Heart left ventricle (tissue), 16 donors: ENCODE measurements at places on chromosomes 12 and 14. TPM values are rescaled to one million over a fixed set of nuclear protein-coding genes. Genes with fewer than 3 reads are reported as not detected.

FAM177A1 gene
- 129 TPM for total RNA-seq

DNA sequence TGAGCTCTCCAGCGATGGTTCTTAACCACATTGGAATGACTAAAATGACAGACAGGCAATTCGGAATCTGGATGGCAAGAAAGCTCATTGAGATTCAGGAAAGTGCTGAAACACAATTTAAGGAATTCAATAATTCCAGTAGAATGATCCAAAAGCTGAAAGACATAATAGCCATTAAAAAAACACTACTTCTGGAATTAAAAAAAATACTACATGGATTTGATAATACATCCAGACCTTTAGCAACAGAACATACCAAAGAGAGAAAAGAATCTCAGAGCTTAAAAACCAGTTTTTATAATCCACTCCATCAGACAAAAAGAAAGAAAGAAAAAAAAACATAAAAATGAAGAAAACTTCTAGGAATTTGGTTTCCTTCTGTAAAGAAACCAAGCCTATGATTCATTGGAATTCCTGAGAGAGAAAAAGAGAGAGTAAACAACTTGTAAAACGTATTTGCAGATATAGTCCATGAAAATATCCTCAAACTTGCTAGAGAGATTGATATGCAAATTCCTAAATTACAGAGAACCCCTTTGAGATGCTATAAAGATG, 52.8 kb downstream of the SLCO1B1 start:
- no peak overlapping the region for H3K4me3 ChIP-seq
- H3K27ac ChIP-seq = no peak overlapping the region
- H3K4me1 ChIP-seq = no peaks in the 10 kb centered on the region

- DNase-seq = no peak
- H3K4me1 ChIP-seq = no peaks in the 10 kb centered on the region
- no peaks in the 10 kb centered on the region for H3K36me3 ChIP-seq
- H3K27ac ChIP-seq = no peak overlapping the region
- H3K4me3 ChIP-seq = no peak overlapping the region
Measured at GRCh38 chr14:104665657-104666522, 23.5 kb upstream of the INF2 start.

MPHOSPH9 gene
- total RNA-seq = 32.3 TPM

SIRT4 gene
- 5.1 TPM for total RNA-seq

KIF26A gene
- total RNA-seq = 8.2 TPM

DNA sequence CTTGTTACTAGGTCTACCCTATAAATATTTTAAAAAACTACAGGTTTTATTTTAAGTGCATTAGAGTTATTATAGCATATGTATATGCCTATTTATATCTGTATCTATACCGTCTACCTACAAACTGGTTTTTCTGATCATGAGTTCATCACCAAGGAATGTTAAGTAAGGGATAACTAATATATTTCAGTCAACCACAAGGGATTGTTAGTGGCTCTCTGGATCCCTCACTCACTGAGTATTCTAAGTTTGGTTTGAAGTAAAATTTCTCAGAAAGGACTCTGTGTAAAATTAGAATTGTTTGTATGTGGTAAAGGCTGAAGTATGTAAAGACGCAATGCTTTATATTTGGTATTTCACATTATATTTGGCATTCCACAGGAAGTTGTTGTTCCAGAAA, 4.8 kb downstream of the EPYC start:
- peaks cover 4% of the 10 kb centered on the region for H3K4me1 ChIP-seq
- no peak for DNase-seq
- H3K27ac ChIP-seq = no peak overlapping the region
- H3K4me3 ChIP-seq = no peak overlapping the region
- H3K36me3 ChIP-seq = no peaks in the 10 kb centered on the region
- H3K27me3 ChIP-seq = no peaks in the 10 kb centered on the region

GRCh38 chr12:44227616-44228015, 391.7 kb downstream of the TMEM117 start:
- DNase-seq = no peak
- H3K4me3 ChIP-seq = no peak overlapping the region
- no peak overlapping the region for H3K27ac ChIP-seq
- H3K36me3 ChIP-seq = no peaks in the 10 kb centered on the region
- peaks cover 35% of the 10 kb centered on the region for H3K4me1 ChIP-seq

DNA sequence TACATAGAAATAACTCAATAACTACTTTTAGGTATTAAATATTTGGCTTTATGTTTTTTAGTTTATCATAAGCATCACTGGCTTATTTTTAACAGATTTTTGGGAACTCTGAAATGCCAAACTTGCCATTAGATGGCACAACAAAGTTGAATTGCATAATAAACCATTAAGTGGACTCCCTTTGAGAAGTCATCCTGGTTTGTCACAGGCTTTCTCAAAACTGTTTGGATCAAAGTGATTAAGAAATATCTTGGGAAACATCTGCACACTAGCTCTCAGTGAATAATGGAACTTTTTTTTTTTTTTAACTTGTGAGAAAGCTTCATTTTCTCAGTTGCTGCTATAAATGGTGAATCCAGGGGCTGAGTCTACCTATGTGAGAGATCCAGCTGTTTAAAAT, 4.3 kb downstream of the SLC16A7 start:
- H3K36me3 ChIP-seq = no peaks in the 10 kb centered on the region
- H3K27ac ChIP-seq = peak overlapping the region; percentile 97
- no peak for DNase-seq
- no peaks in the 10 kb centered on the region for H3K27me3 ChIP-seq
- H3K4me1 ChIP-seq = peaks cover 45% of the 10 kb centered on the region

DNA sequence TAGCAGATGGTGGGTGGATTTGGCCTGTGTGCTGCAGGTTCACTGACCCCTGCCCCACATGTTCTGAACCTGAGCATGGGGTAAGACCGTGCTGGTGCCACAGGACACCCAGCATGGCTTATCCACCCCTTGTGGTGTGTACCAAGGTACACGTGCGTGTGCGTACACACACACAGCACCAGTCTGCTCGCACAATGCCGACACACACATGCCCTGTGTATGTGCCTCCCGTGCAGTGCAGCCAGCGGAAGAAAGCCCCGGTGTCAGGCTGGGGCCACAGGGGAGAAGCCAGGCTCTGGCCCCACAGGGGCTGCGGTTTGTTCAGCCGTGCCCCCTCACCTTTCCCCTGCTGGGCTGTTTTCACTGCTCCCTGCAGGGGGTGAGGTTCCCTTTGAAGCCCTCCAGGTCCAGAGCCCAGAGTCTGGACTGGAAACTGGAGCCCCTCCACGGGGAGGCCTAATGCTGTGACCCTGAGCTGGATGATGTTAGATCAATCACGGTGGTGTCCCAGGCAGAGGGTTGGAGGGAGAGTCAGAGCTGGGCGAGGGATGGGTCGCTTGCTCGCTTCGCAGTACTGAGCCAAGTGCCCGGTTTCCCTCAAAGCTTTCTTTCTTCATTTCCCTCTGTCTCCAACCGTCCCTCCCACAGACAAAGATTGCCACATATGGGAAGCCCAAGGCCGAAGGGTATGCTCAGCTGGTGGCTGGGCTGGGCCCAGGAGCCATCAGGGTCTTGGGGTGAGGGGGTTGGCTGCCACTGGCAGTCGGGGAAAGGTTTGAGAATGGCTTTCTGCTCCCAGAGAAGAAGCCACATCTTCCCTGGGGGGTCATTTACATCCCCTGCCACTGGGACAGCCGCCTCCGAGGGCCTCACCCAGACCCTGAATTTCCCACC, 6.2 kb downstream of the DTX1 start:
- no peak overlapping the region for H3K4me3 ChIP-seq
- peaks cover 19% of the 10 kb centered on the region for H3K27me3 ChIP-seq
- no peak for DNase-seq
- H3K36me3 ChIP-seq = no peaks in the 10 kb centered on the region
- H3K4me1 ChIP-seq = no peaks in the 10 kb centered on the region

- no peak for DNase-seq
- H3K36me3 ChIP-seq = no peaks in the 10 kb centered on the region
- H3K27ac ChIP-seq = no peak overlapping the region
Measured at GRCh38 chr14:106276326-106277267, 750.2 kb downstream of the TMEM121 start.

- H3K36me3 ChIP-seq = peaks cover 5% of the 10 kb centered on the region
- no peak overlapping the region for H3K4me3 ChIP-seq
- peaks cover 40% of the 10 kb centered on the region for H3K4me1 ChIP-seq
- DNase-seq = no peak
- H3K27me3 ChIP-seq = no peaks in the 10 kb centered on the region
Measured at GRCh38 chr12:12384571-12385340, 27.9 kb downstream of the BORCS5 start.

- H3K27ac ChIP-seq = no peak overlapping the region
- H3K4me3 ChIP-seq = no peak overlapping the region
- H3K36me3 ChIP-seq = no peaks in the 10 kb centered on the region
- peaks cover 10% of the 10 kb centered on the region for H3K27me3 ChIP-seq
Measured at GRCh38 chr12:132356691-132357622, 27.6 kb upstream of the GALNT9 start.

- no peaks in the 10 kb centered on the region for H3K27me3 ChIP-seq
- H3K27ac ChIP-seq = no peak overlapping the region
- no peaks in the 10 kb centered on the region for H3K36me3 ChIP-seq
Measured at GRCh38 chr14:74864198-74864597, 11.7 kb downstream of the PROX2 start.

CFL2 gene
- 381 TPM for total RNA-seq

FITM1 gene
- total RNA-seq = 247 TPM

GPR135 gene
- total RNA-seq = 2.7 TPM

NKX2-1 gene
- not detected for total RNA-seq

MYO1H gene
- total RNA-seq = not detected

- no peaks in the 10 kb centered on the region for H3K36me3 ChIP-seq
- DNase-seq = no peak
- H3K4me1 ChIP-seq = peaks cover 4% of the 10 kb centered on the region
- no peak overlapping the region for H3K27ac ChIP-seq
- H3K27me3 ChIP-seq = no peaks in the 10 kb centered on the region
Measured at GRCh38 chr12:109770861-109771670, 57.4 kb downstream of the FAM222A start.

- no peaks in the 10 kb centered on the region for H3K4me1 ChIP-seq
- no peaks in the 10 kb centered on the region for H3K27me3 ChIP-seq
- H3K4me3 ChIP-seq = no peak overlapping the region
- no peak overlapping the region for H3K27ac ChIP-seq
Measured at GRCh38 chr14:35898217-35898775, 72.2 kb downstream of the BRMS1L start.

INHBE gene
- not detected for total RNA-seq

- no peak overlapping the region for H3K27ac ChIP-seq
- no peak for DNase-seq
- no peak overlapping the region for H3K4me3 ChIP-seq
- no peaks in the 10 kb centered on the region for H3K27me3 ChIP-seq
- no peaks in the 10 kb centered on the region for H3K36me3 ChIP-seq
Measured at GRCh38 chr12:39722504-39722903, 102.9 kb upstream of the ABCD2 start.

KLRB1 gene
- total RNA-seq = not detected

- H3K4me3 ChIP-seq = peak overlapping the region; percentile 75
- H3K36me3 ChIP-seq = no peaks in the 10 kb centered on the region
- DNase-seq = no peak
- peaks cover 10% of the 10 kb centered on the region for H3K27me3 ChIP-seq
- H3K4me1 ChIP-seq = peaks cover 12% of the 10 kb centered on the region
Measured at GRCh38 chr14:70808416-70809224, 693 bp downstream of the MAP3K9 start.

DNA sequence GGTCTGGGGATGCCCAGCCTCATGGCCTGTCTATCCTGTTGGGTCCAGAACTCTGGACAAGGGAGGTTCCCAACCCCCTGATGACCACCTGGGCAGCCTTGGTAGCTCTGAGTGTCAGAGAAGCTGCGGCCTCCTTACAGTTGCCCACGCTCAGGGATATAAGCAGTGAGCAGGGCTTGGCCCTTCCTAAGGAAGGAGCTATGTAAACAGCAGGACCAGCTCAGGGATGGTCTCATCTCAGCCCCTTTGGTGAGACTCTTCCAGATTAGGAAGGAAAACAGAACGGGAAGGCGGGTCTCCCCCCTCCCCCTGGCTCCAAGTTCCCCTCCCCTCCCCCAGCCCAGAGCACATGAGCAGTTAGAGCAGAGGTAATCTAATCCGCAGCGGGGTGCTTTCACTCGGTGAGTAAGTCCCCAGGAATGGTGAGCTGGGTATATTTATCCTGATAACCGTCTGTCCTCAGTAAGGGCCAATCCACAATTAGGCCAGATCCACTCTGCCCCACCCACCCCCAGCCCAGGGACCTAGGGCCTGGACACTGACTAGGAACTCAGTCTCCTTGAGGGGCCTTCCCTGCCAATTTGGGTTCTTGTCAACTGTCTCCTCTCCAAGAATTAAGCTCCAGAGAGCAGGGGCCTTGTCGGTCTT, 29.5 kb upstream of the RPLP0 start:
- no peak overlapping the region for H3K4me3 ChIP-seq
- peaks cover 12% of the 10 kb centered on the region for H3K36me3 ChIP-seq
- peak; percentile 52 for DNase-seq
- no peaks in the 10 kb centered on the region for H3K27me3 ChIP-seq

LALBA gene
- not detected for total RNA-seq

GRCh38 chr14:23101986-23102625, 2.7 kb downstream of the CIROP start:
- no peaks in the 10 kb centered on the region for H3K27me3 ChIP-seq
- H3K4me3 ChIP-seq = no peak overlapping the region
- peaks cover 14% of the 10 kb centered on the region for H3K36me3 ChIP-seq

DNA sequence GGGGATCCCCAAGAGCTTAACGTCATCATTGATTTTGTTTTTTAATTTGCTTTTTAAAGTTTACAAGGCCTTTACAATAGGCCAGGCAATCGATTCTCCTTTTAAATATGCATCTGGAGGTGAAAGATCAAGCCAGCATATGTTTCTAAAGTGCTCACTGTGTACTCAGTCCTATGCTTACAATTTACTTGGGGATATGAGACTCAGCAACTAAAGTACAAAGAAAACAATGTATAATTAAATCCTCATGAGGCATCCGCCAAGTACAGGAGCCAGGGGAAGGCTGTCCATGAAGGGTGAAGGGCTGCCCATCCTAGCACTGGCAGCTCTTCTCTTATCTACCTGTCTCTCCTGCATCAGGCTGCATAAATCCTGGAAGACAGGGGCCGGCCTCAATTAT, 11.8 kb downstream of the CCDC92 start:
- H3K36me3 ChIP-seq = no peaks in the 10 kb centered on the region
- peaks cover 21% of the 10 kb centered on the region for H3K4me1 ChIP-seq
- no peak for DNase-seq
- no peak overlapping the region for H3K27ac ChIP-seq
- no peak overlapping the region for H3K4me3 ChIP-seq
- H3K27me3 ChIP-seq = no peaks in the 10 kb centered on the region
